ENCODE measurements at places on chromosomes 1 and 21.

- no peak for DNase-seq
Observed at GRCh38 chr1:165826565-165827267, 698 bp upstream of the UCK2 start.

DNA sequence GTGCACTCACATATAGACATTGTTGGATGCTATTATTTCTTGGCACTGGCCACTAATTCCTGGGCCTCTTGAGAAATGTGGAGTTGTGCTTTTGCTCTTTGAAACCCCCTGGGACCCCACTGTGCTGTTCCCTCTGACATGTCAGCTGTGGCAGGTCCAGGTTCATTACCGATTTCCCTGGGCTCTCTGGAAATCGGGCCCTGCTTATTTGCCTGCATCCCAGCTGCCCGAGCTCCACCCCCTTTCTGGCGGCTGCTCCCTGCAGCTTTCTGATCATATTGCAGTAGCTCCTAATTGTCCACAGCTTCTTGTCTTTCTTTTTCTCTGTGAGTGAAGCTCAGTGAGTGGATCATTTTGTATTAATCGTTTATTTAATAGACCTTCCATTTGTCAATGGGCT, 183.7 kb upstream of the FAM78B start:
- no peak for DNase-seq

GRCh38 chr1:178500936-178501554, 4.3 kb upstream of the CLEC20A start:
- no peak for DNase-seq

DNA sequence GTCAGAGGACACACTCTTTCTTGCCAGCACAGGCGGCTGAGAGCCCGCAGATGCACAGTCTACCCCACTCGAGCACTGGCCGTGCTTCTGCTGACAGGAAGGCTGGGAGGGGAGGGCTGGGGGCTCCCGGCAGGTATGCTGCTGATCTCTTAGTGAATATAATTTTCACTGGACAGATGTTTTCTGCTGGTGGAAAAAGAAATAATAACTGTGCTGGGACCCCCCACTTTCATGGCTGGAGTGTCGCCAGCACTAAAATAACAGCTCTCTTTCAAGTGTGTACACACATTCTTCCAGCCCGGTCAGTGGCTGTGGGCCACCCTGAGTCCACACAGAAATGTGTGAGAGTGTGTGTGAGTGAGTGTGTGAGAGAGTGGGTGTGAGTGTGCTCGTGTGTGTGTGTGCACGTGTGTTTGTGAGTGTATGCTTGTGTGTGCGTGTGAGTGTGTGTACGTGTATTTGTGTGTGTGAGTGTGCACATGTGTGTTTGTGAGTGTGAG, 167.7 kb upstream of the USP24 start:
- DNase-seq = no peak

DNA sequence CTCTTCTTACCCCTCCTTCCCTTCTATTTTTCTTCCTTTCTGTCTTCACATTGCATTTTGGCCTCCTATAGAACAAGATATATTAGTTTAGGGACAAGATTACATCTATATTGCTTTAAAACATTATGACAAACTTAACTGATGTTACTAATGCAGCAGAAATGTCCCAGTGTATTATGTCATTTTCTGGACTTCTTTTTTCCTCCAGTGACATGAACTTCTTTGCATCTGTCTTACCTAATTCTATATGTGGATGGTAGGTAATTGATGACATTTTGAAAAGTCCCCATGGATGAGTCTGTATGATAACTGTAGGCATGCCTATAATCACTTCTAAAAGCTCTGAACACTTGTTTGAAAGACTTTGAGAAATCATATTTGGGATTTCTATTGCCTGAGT, 89.5 kb downstream of the FNBP1L start:
- DNase-seq = no peak

DNA sequence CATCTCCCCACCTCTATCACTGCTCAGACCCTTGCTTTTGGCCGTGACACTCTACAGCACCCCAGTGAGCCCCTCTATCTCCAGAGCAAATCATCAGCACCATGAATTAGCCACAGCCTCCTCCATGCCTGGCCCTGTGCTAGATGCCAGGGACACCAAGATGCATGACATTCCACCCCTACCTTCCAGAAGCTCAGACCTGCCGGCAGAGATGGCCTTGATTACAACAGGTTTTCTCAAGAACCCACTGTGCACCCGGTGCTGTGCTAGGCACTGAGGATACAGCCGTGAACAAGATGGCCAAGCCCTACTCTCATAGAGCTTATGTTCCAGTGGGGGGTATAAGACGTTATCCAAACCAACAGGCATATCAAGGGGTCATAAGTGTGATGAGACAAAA, 30.6 kb downstream of the CDK18 start:
- DNase-seq = no peak

- no peak for DNase-seq
Observed at GRCh38 chr1:224267925-224268324, 62.0 kb downstream of the NVL start.

GRCh38 chr1:82560566-82560965, 759.8 kb downstream of the ADGRL2 start:
- DNase-seq = no peak

DNA sequence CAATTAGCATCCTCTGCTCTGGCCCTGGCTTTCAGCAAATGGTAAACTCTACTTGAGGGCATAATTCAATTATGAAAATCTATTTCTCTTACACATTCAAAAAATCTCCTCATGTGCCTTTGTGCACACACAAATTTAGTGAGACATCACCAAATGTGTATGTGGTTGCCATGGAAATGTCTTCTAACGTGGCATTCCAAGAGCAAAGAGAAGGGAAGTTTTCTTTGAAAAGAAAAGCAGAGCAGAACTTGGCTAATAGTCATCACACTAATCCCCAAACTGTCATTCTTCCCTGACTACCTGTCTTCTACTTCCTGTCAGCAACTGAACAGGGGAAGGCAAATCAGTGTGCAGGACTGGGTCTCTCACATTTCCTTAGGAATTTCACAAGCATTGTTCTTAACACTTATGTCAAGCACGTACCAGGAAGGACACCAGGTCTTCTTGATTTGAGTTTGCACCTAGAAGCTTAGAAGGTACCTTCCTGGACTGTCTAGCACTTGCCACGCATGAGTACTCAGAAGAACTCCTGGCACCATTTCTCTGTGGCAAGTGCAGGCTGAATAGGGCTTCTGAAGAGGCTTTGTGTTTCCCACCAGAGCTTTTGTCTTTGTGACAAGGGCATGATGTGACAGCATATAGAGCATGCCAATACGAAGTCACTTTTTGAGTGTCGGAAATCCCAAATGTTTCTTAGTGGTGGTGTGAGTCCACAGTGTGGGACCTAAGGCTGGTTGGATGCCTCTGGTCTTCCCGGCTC, 32.3 kb downstream of the MAN1C1 start:
- DNase-seq = no peak

DNA sequence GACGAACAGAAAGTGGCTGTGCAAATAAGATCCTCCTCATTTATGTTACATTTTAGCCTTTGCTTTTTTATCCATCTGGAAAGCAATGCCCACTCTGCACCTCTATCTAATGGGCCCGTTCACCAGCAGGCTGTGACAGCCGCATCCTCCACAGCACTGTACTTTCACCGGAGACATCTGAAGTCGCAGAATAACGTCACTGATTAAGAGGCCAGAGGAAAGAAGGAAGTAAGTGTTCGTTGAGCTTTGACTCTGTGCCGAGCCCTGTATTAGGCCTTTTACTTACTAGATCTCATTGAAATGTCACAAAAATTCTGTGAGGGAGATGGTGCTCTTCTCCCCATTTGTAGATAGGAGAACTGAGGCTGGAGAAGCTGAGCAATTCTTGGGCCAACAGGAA, 62.3 kb downstream of the KAZN start:
- no peak for DNase-seq

- no peak for DNase-seq
Observed at GRCh38 chr1:193358419-193358818, 172.0 kb upstream of the B3GALT2 start.

DNA sequence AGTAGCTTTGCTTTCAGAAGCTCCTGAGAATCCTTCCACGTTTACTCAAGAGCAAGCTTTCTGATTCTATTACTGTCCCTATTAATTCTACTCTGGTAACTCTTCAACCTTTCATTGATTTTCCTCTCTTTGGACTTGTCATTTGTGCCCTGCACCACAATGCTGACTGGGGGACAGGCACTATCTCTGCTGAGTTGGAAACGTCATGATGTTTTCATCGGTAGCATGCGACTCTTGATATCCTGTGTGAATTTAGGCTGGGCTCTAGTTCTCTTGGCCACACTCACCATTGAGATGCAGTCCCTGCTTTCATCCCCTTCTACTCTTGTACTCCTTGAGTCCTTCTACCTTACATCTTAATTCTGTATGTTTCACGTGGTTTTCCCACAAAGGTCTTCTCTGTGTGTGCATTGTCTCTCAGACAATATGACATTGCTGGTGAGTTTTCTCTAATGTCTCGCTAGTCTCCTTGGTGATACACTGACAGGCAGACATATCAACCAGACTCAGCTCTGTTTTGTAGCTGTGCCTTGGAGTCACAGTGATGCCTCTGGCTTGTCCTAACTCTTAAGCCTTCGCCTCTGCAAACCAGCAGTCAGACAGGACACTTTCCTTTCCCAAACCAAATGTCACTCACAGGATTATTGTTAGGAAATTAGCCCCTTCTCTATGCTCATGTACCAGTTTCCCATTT, 223.6 kb upstream of the ADGRL2 start:
- DNase-seq = no peak
